ENCODE measurements at places on chromosomes 16 and 17. TPM values are rescaled to one million over a fixed set of nuclear protein-coding genes. Genes with fewer than 3 reads are reported as not detected.

The SYT17 gene
- total RNA-seq, result 3.6 TPM

The NXPH3 gene
- not detected for total RNA-seq

The SPNS3 gene
- 4.2 TPM for total RNA-seq

The AGRP gene
- total RNA-seq, result not detected

The KRT13 gene
- total RNA-seq, result not detected

The FBXO39 gene
- 0.93 TPM for total RNA-seq

- no peaks in the 10 kb centered on the region for H3K27me3 ChIP-seq
- no peaks in the 10 kb centered on the region for H3K36me3 ChIP-seq
- no peak for DNase-seq
- no peak overlapping the region for H3K4me3 ChIP-seq
- H3K27ac ChIP-seq, result no peak overlapping the region
These were observed 2.0 kb downstream of the PYCR1 start for GRCh38 chr17:81934850-81935708.

- no peaks in the 10 kb centered on the region for H3K27me3 ChIP-seq
- H3K27ac ChIP-seq, result no peak overlapping the region
- no peak overlapping the region for H3K4me3 ChIP-seq
- H3K36me3 ChIP-seq, result no peaks in the 10 kb centered on the region
- peaks cover 21% of the 10 kb centered on the region for H3K4me1 ChIP-seq
- no peak for DNase-seq
These were observed 226.3 kb downstream of the MSI2 start for GRCh38 chr17:57482657-57483056.

- peak overlapping the region; percentile 67 for H3K4me3 ChIP-seq
- no peaks in the 10 kb centered on the region for H3K36me3 ChIP-seq
- H3K27ac ChIP-seq, result peak overlapping the region; percentile 57
- no peaks in the 10 kb centered on the region for H3K4me1 ChIP-seq
- no peaks in the 10 kb centered on the region for H3K27me3 ChIP-seq
- DNase-seq, result peak; percentile 32
These were observed 21.8 kb upstream of the FOXK2 start for GRCh38 chr17:82497483-82498405.

DNA sequence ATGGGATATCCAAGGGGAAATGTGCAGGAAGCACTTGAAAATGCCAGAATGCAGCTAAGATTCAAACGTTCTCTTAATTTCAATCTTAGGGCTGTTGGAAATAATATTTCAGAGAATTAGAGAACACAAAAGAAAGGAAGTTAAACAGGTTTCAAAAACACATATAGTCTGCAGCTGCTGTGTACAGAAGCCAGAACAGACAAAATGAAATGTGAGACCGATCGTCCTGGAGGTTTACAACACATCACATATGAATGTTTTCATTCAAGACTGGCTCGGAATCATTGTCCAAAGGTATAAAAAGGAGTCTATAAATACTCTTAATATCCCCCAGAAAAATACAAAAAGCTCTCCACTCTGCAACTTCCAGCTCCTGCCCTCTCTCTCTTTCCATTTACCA lies 14.3 kb downstream of the CYTH1 start:
- H3K27me3 ChIP-seq, result no peaks in the 10 kb centered on the region
- H3K27ac ChIP-seq, result peak overlapping the region; percentile 73
- no peak for DNase-seq
- no peaks in the 10 kb centered on the region for H3K36me3 ChIP-seq
- H3K4me1 ChIP-seq, result peaks cover 85% of the 10 kb centered on the region

DNA sequence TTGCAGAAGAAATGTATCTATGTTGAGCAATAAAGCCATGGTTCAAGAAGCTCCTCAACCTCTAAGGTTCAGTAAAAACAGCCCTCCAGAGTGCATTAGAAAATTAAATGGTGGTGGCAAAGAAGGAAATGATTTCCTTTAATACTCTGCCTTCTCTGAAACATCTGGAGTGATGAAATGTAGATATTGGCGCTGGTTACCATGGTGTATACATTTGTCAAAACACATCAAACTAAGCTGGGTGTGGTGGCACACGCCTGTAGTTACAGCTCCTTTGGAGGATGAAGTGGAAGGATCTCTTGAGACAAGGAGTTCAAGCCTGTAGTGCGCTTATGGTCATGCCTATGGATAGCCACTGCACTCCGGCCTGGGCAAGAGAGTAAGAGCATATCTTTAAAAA lies 6.0 kb downstream of the CAPNS2 start:
- H3K4me1 ChIP-seq, result no peaks in the 10 kb centered on the region
- no peak overlapping the region for H3K27ac ChIP-seq
- DNase-seq, result no peak
- no peaks in the 10 kb centered on the region for H3K27me3 ChIP-seq
- no peak overlapping the region for H3K4me3 ChIP-seq
- no peaks in the 10 kb centered on the region for H3K36me3 ChIP-seq

GRCh38 chr17:80191865-80192661 lies 22.2 kb downstream of the CARD14 start:
- no peaks in the 10 kb centered on the region for H3K36me3 ChIP-seq
- H3K27ac ChIP-seq, result no peak overlapping the region
- H3K4me1 ChIP-seq, result no peaks in the 10 kb centered on the region
- H3K27me3 ChIP-seq, result no peaks in the 10 kb centered on the region

- peak overlapping the region; percentile 64 for H3K4me3 ChIP-seq
- H3K27me3 ChIP-seq, result no peaks in the 10 kb centered on the region
- peaks cover 14% of the 10 kb centered on the region for H3K4me1 ChIP-seq
- no peaks in the 10 kb centered on the region for H3K36me3 ChIP-seq
- no peak overlapping the region for H3K27ac ChIP-seq
- no peak for DNase-seq
These were observed 927 bp upstream of the ENGASE start for GRCh38 chr17:79073706-79074088.

- H3K4me3 ChIP-seq, result no peak overlapping the region
- H3K36me3 ChIP-seq, result no peaks in the 10 kb centered on the region
- DNase-seq, result no peak
- no peaks in the 10 kb centered on the region for H3K4me1 ChIP-seq
- no peak overlapping the region for H3K27ac ChIP-seq
These were observed 211.9 kb downstream of the GSG1L start for GRCh38 chr16:27851586-27851985.

- no peaks in the 10 kb centered on the region for H3K36me3 ChIP-seq
- no peak overlapping the region for H3K4me3 ChIP-seq
- no peaks in the 10 kb centered on the region for H3K4me1 ChIP-seq
- no peak overlapping the region for H3K27ac ChIP-seq
- no peaks in the 10 kb centered on the region for H3K27me3 ChIP-seq
- DNase-seq, result no peak
These were observed 40.5 kb downstream of the DNAH9 start for GRCh38 chr17:11638700-11639265.

DNA sequence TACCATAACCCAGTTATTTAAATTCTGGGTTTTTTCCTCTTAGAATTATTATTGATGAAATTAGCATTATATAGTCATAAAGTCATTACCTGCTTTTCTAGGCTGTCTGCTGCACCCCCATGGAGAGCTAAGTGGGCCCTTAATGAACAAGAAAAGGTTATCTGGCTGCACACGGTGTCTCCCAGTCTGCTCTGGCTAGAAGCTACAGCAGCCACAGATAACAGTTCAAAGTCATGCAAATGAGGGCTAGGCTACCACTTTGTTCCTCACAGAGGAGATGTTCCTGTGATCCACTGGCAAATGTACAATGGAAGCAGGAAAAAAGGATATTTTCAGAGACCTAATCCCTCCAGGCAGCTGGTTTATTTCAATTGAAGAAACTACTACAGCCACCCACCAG lies 112.1 kb downstream of the SNX11 start:
- H3K4me3 ChIP-seq, result no peak overlapping the region
- no peaks in the 10 kb centered on the region for H3K36me3 ChIP-seq
- no peak for DNase-seq
- no peak overlapping the region for H3K27ac ChIP-seq
- H3K4me1 ChIP-seq, result no peaks in the 10 kb centered on the region
- H3K27me3 ChIP-seq, result no peaks in the 10 kb centered on the region

- DNase-seq, result no peak
- H3K4me3 ChIP-seq, result no peak overlapping the region
- no peaks in the 10 kb centered on the region for H3K36me3 ChIP-seq
- H3K27me3 ChIP-seq, result no peaks in the 10 kb centered on the region
These were observed 93.2 kb downstream of the C17orf67 start for GRCh38 chr17:56740481-56740880.
